ENCODE measurements at places on chromosomes 6 and 20.

- no peak for DNase-seq
Measured at GRCh38 chr6:44227148-44227793, 3.9 kb downstream of the SLC29A1 start.

GRCh38 chr6:64482631-64483030 lies 847.0 kb downstream of the PHF3 start:
- DNase-seq, result no peak

GRCh38 chr6:118542184-118542952 lies 5.7 kb upstream of the PLN start:
- no peak for DNase-seq

- no peak for DNase-seq
Measured at GRCh38 chr6:133740816-133741215, 148.1 kb upstream of the TCF21 start.

GRCh38 chr6:75118925-75119515 lies 86.8 kb downstream of the COL12A1 start:
- DNase-seq, result no peak

- no peak for DNase-seq
Measured at GRCh38 chr6:36028088-36028876, 674 bp downstream of the MAPK14 start.

DNA sequence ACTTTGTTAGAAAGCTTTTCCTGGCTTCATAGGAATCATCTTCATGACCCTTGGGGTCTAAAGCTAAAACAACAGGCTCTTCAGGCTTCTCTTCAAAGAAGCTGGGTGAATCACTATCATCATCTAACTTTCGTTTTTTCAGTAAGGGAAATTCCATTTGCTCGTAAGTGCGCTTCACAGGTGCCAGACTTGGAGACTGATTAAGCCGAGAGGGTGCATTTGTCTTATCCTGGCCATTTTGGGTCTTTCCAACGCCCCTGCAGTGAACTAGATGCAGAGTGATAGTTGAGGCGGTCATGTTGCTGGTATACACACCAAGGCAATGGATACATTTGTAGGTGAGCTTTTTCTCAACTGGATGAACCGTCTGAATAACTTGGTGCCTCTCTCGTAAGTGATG lies 38.8 kb downstream of the ADNP start:
- DNase-seq, result no peak

GRCh38 chr6:7254980-7255835 lies 57.8 kb downstream of the SSR1 start:
- DNase-seq, result no peak

GRCh38 chr6:112594886-112595594 lies 247.9 kb downstream of the RFPL4B start:
- DNase-seq, result no peak

DNA sequence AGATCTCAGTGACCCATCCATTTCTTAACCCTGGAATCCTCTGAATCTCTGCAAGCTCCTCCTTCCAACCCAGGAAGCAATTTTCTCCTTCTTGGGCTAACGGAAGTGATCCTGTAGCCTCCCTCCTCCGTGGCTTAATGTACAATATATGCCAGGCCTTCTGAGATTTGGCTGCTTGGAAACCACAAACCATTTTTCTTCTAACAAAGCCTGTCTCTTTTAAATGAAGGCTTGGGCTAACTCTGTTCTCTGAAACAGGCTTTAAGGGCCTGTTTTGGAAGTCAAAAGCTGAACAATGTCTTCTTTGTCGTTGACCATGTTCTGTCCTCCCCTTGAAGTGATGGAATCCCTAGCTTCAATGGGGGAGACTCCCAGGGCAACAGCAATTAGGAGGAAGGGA lies 14.9 kb downstream of the FYN start:
- DNase-seq, result no peak

DNA sequence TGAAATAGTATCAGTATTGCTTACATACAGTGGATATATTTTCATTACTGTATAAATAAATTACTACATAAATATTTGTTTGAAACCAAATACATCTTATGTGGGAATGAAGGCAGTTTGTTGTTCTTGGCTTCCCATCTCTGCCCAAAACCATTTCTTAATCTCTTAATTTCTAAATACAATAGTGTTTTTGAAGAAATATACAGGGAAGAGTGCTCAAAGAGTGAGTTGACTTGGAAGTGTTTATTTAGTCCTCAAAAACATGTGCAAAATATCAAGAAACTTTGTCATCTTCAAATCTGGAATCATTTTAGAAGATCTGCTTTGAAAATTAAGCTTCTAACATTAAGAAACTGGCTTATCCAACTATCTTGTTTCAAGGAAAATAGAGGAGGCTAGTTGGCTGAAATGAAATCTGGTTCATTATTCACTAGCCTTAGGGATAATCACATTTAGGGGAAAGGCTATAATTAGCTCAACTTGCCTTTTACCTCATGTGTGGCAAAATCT lies 259.8 kb upstream of the FLRT3 start:
- DNase-seq, result no peak

DNA sequence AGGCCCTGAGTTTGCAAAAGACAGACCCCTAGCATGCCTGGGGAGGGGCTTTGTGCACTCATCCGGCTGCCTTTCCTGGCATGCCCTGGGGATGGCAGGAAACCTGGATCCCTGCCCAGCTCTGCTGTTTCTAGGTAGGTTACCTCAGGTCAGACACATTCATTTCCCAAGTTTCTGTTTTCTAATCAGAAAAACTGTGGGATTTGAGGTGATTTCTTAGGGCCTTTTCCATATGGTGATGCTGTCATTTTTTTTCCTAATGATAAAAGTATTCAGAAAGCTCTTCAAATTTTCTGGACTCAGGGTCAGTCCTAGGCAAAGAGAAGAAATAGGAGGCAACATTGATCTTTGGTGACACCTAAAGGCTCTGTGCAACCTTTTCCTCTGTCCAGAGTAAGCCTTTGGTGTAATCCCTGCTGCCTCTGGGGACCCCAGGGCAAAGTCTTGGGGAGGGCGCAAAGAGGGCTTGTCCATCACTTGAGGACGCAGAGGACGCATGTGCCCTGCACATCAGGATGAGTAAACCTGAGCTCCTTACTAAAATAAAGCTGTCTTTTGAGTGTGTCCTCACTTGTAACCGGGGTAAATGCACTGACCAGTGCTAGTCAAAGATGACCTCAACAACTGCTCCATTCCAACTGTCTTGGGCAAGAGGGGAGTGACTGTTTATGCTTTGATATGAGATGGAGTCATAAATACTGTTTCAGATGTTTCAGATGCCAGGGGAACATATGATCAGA lies 13.5 kb upstream of the TRAM2 start:
- DNase-seq, result no peak

GRCh38 chr6:123001540-123001939 lies 5.5 kb downstream of the CLVS2 start:
- DNase-seq, result no peak

DNA sequence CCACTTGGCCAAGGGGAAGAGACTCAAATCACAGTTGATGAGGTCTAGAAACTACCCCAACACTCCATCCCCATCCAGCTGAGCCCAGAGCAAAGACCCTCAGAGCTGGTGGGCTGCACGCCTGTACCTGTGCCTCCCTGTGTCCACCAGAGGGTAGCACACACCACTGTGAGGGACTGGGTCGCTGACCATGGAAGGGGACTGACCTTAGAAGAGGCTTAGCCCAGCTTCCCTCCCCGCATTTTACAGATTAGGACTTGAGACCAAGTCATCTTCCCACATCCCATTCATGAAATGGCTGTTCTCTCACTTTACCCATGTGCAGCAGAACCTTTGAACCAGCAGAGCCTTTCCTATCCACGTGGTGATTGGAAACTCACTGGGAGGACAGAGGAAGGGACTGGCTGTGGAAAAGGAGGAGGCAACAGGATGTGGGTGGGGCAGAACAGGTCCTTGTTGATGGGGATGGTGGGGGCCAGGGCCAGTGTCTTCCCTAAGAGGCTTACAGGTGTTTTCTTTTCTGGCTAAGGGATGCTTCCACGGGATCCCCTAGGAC lies 44.3 kb downstream of the CPXM1 start:
- DNase-seq, result no peak

DNA sequence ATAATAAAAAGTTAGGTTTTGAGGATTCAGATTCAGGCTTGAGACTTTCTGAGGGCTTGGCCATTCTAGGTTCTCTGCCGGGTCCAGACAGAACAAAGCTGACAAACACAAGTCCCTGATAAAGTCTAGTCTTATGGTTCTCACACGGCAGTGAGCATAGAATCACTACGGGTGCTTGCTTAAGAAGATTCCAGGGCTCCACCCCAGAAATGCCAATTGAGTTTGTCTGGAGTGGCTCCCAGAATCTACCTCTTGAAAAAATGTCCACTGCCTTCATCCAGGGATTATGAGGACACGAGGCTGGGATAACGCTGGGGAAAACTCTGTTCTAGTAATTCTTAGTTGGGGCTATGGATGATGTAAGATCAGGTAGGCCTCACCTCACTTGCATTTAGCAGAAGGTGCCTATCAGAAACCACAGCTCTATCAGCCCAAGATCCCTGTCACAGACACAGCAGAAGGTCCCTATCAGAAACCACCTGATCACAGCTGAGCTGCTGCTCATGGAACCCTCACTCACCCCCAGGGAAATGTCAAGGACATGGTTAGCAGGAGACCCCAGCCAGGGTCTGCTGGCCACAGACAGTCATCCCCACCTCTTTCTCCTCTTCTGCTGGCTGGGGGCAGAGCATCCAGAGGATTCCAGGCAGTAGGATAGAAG lies 52.3 kb downstream of the RAB44 start:
- DNase-seq, result no peak

DNA sequence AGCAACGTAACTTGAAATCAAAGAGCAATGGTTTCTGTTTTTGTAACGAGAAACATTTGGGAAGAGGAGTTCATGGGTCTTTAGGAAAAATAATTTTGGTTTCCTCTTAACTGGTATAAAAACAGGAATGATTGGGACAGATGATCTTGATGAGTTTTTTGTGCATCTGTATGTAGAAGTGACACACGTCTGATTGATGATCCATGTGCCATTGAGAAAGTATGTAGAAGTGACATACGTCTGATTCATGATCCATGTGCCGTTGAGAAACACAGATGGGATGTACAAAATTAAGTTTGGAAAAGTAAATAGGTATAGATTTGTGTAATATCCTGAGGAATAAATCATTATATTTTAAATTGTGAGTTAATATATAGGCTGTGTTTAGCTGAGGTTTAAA lies 2.1 kb downstream of the KIAA1586 start:
- no peak for DNase-seq

- no peak for DNase-seq
Measured at GRCh38 chr20:6784210-6784631, 16.7 kb downstream of the BMP2 start.

- DNase-seq, result no peak
Measured at GRCh38 chr6:53058388-53059195, 6.6 kb upstream of the FBXO9 start.

DNA sequence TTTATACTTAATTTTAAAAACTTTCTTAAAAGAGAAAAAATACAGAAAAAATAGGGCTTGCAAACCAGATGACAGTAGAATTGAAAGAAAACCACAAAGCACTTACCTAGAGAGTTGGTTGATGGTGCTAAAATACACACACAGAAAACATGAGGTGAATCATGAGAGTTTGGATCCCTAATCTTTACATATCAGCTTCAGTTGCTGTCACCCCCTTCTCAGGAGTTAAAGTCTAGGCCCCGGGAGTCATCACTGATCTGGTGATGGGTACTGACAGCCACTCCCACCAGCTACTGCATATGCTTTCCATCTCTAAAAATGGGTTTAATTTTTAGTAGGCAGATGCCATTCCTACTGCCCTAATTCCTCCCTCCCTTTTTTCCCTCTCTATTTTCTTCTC lies 16.7 kb downstream of the TSBP1 start:
- no peak for DNase-seq

GRCh38 chr6:160015778-160016684 lies 47.1 kb downstream of the IGF2R start:
- no peak for DNase-seq

DNA sequence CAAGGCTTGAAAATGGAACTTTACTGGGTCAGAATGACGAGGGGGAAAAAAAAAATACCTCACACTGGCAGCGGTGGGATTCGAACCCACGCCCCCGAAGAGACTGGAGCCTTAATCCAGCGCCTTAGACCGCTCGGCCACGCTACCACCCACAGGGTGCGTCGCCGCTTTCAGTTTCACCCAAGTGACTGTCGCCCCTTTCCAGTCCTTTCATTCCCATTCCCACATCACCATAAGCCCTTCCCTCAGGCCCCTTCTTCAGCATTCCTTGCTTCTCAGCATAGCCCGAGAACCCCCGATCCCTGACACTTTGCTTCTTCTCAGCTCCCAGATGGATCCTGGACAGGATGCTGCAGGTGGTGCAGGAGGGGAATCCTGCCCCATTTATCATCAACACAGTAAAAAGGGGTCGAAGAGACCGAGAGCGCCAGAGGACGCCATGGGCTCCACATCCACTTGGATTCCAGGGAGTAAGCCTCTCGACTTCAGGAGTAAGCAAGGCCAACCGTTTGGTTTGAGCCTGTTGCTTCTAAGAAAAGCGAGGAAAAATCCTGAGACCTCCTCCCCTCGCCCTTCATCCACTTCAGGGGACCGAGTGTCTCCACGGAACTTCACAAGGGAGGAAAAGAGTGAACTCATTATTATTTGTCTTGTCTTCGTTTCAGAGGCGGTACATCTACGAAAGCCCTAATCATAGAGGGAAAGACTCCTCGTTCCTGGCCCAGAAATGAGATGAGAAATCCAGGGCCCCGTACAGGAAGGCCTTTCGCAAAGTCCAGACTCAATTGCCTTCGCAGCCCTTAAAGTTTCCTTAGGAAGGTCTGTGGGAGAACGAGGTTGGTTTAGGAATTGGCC lies 20.0 kb upstream of the TRIM27 start:
- peak; percentile 22 for DNase-seq

DNA sequence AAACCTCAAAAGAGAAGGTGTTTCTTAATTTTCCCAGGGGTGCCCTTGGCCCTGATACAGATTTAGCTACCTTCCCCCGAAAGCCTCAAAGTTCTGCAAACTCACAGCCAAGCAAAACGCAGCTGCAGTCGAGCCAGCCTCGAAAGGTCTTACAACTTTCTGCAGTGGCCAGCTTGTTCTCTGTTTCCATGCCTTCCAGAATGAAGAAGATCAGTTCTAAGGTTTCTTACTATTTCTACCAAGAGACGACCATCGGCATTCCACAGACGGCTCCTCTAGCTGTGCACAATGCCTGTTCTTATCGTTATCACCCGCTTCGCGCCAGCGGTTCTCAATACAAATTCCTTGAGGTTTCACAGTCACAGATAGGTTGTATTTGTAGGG lies 28.5 kb upstream of the CCR6 start:
- no peak for DNase-seq

GRCh38 chr6:132270726-132271402 lies 130.4 kb downstream of the MOXD1 start:
- no peak for DNase-seq

- no peak for DNase-seq
Measured at GRCh38 chr20:22576273-22576672, 8.1 kb downstream of the FOXA2 start.

- DNase-seq, result no peak
Measured at GRCh38 chr6:94721459-94721858, 855.9 kb upstream of the MANEA start.

Data from NCI-H1436 (cell line).